ENCODE measurements at places on chromosomes 2 and 18.

DNA sequence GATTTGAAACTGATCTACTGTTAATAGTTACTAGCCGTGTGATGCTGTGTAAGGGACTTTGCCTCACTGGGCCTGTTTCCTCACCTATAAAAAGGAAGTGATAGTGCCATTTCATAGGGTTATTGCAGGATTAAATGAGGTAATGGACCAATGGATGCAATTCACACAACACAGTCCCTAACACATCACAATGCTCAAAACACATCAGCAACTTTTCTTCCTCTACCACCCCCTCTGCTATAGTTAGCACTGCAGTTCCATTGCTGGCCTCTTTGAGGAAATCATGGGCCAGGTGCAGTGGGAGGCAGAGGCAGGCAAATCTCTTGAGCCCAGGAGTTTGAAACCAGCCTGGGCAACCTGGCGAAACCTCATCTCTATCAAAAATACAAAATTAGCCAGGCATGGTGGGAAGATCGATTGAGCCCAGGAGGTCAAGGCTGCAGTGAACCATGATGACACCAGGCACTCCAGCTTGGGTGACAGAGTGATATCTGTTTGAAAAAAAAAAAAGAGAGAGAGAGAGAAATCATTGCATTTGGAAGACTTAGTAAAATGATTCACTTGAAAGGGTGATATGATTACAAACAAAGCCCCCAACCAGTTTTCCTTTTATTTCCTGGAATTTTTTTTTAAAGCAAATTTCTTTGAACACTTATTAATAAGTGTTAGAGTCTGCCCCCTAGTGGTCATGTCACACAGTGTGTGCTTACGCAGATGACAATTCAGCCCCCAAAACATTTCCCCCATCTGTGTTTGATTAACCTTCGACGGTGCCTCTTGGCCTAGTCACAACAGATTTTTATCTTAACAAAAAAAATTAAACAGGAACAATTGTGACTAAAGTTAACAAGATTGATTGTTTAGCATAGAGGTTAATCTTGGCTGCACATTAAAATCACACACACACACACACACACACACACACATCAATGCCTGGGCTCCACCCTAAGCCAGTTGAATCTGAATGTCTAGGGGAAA lies 88.6 kb upstream of the BCL11A start:
- no peak for DNase-seq

- peak; percentile 17 for DNase-seq
Measured at GRCh38 chr2:54673501-54673998, 49.9 kb upstream of the EML6 start.

DNA sequence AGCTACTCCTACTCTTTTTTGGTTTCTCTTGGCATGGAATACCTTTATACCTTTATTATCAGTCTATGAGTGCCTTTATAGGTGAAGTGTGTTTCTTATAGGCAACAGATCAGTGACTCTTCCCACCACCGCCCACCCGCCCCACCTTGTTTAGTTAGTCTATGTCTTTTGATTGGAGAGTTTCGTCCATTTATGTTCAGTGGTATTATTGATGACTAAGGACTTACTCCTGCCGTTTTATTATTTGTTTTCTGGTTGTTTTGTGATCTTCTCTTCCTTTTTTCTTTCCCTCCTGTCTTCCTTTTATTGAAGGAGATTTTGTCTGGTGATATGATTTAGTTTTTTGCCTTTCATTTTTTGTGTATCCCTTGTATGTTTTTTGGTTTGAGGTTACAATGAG lies 179.5 kb downstream of the GULP1 start:
- no peak for DNase-seq

DNA sequence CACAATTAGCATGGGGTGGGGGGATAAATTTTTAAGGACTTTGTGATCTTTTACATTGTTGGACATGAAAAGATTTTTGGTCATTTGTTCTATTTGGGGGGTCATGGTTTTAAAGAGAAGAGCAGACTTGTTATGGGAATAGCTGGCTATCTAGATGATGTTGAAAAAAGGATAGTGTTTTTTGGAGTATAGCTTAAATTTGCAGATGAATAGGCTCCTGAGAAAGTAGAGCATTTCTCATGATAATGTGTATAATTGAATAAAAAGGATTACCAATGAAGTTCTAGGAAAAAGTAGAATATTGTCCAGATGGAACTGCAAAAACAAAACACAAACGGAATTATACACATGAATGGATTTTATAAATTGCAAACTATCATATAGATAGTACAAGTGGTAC lies 186.3 kb downstream of the GPD2 start:
- no peak for DNase-seq

DNA sequence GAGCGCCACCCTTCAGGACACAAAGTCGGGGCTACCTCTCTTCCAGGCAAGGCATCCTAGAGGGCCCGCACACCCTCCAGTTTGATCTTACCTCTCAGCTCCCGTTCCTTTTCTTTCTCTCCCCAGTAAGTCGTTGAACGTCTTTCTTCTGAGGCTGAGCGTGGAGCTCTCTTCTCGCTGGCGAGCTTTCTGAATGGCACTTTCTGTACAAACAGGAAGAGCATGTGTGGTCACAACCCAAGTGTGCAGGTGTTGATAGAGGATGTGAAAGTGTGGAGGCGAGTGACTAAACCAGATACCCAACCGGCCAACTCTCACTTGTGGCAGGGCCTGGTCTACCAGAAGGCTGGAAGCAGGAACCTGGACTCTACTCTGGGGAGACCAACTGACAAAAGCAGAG lies at the start of gene AFF3:
TSS of gene AFF3 (minus strand) at position 198 of the 400 bp plus-strand sequence. CDS start 38,136 bp downstream, outside the sequence.
- peak; percentile 13 for DNase-seq

DNA sequence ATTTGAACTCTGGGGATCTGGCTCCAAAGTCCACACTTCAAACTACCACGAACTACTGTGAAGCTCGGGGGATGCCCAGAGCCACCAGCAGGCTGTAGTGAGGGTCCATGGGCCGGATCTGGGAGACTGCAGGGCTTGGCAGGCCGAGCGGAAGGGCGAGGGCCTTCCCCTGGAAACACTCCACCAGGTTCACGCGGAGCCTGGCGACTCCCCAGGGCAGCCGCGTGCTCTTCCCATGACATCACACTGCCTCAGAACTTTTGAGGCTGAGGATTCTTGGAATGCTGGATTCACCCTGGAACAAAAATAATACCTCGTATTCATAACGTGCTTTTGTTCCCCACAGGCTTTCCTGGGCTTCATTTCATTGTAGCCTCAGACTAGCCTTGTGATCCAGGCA lies 201.0 kb downstream of the SMAD7 start:
- DNase-seq, result no peak

GRCh38 chr2:240644171-240644651 lies 18.9 kb downstream of the GPR35 start:
- DNase-seq, result no peak

- DNase-seq, result no peak
Measured at GRCh38 chr18:24924066-24924716, 427.8 kb downstream of the ZNF521 start.

GRCh38 chr2:231490801-231491200 lies 26.5 kb upstream of the NCL start:
- no peak for DNase-seq

- no peak for DNase-seq
Measured at GRCh38 chr2:111663471-111664274, 220.3 kb downstream of the ANAPC1 start.

DNA sequence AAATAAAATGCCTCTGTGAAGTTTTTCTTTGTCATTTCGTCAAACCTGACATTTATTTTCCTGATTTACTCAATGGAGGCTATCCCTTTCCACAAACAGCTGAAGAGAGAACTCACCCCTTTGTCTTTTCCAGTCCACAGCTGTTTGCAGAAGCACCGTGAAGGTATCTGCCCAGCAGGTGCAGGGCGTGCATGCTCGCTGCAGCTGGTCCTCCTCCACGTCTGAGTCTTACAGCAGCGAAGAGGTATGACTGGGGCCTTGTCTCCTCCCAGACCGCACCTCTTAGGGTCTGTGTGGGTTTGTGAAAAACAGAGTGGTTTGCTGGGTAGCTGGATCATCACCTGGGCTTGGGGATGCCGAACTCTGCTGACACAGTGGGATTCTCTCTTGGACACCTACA lies 9.7 kb downstream of the SPP2 start:
- no peak for DNase-seq

- no peak for DNase-seq
Measured at GRCh38 chr2:101949304-101949703, 42.5 kb upstream of the IL1R2 start.

GRCh38 chr18:78721238-78721875 lies 258.3 kb upstream of the SALL3 start:
- DNase-seq, result no peak

GRCh38 chr2:40032650-40033319 lies 253.7 kb upstream of the THUMPD2 start:
- DNase-seq, result no peak

DNA sequence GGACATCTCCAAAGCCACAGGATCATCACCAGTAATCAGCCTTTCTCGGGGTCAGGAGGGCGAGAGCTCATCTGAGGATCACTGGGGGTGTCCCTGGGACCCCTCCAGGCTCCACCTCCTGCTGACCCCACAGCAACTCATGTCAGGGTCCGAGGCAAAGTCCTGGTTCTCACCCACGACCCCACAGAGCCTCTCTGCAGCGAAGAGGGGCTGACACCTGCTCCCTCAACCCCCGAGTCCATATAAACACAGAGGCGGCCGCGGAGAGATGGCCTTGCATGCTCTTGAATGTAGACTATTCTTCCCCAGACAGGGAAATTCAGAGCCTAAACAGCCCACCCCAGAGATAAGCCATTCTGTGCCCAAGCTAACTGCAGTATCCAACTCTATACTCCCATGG lies 29.9 kb downstream of the HS6ST1 start:
- DNase-seq, result no peak

DNA sequence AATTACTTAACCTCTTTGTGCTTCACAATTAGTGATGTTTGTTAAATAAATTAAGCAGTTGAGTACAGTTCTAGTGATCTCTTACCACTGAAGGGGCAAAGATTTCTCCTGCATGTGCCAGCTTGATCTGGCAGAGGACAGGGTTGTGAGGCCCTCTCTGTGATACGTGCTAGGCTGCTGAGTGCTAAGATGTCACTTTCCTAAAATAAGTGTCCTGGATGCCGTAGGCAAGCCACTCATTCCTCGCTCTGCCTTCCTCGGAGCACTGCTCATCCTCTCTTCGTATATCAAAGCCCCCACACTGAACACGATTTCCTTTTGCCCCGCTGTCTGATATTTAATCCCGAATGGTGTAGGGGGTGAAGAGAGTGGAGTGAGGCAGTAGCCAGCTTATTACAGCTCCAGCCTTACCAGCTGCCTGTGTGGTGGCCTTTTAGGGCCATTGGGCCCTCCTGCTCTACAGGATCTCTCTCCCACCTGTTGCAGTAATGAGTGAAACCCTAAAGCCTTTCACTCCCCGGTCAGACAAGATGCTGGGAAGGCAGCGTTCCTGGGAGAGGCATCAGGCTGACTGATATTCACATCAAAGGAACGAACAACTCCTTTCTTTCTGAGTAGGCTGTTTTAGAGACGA lies 40.5 kb downstream of the PTPRM start:
- no peak for DNase-seq

DNA sequence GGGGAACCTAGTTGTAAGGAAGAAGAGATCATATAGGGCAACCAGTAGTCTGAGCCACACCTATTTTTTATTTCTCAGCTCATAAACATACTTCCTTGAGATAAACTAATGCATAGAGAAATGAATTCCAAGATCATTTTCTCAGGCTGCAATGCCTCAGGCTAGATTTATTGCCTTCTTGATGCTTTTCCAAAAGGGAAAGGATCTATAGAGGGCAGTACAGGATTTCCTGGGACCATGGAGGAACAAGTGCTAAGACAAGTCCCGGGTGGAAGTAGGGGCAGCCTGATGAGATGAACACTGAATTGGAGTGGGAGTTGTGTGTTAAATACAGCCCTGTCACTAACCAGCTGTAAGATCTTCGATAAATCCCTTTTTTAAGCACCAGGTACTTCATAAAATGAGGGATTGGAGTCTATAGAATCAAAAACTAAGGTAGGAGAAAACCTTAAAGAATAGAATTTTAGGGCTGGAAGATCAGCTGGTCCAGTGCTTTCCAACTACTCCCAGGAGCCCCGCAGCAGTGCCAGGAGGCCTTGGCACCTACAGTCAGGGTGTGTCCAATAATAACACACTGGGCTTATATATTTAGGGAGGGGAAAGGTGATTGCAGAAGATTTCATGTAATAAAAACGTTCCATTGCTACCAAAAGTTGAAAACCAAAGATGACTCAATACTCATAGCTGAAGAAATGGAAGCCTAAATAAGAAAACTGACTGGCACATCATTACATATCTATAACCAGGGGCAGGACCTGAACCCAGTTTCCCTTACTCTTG lies 58.1 kb downstream of the SERTAD2 start:
- DNase-seq, result no peak

GRCh38 chr2:44715671-44716081 lies 225.8 kb upstream of the SIX3 start:
- DNase-seq, result no peak

DNA sequence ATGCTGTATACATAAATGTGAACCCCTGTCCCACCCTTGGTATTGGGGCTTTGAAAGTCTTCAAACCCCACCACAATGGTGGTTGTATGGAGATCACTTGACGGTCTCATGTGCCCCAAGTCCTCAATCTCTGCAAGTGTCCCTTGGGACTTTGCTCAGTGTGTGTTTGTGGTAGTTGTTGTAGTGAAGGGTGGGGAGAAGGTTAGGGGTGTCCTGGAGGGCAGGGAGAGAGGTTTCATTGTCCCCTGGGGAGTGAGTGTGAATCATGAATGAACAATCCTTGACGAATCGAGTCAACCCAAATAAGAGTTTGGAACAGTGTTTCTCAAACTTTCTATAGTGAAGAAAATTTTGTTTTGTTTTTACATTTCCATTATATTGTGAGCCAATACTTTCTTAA lies 28.1 kb downstream of the COL4A3 start:
- DNase-seq, result no peak

- no peak for DNase-seq
Measured at GRCh38 chr2:29112379-29112778, 2.8 kb upstream of the CLIP4 start.

DNA sequence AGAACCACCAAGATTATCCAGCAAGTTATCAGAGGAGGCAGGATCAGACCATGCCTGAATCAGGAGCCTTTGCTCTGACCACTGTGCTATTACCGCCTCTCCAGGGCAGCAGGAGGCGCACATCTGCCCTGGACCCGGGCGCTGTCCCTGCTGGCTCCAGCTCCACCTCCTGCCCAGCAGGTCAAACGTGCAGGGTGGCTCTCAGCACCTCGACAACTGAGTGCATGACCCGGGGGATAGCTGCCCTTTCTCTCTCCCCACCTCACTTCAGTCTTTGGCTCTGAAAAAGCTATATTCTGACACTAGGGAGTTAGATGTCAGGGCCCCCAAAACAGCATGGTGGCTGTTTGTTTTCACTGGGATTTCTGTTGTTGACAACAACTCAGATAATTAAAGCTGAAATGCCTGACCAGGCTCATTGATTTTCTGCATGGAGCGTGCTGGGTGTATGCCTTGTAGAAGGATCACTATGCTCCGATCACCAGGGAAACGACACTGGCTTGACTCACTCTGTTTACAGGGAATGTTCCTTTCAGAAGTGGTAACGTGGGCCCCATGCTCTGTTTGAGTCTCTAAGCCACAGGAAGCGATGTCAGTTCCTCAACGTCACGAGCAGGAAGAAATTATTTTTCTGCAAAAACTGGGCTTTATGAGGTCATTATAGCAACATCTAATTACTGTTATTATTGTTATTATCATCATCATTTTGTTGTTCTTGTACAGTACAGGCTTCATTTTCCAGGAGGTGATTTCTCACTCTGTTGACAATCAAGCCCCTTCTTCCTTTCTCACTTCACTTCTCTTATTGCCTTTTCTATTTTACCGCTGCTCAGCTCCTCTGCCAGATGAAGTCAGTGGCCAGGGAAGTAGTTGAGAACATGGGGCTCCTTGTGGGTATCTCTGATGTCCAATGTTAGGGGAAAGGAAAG lies 125.6 kb downstream of the PLB1 start:
- DNase-seq, result peak; percentile 48

Measured in activated naive CD4-positive, alpha-beta T cell (primary cell).